ENCODE measurements at places on chromosomes 5 and 9. TPM values are rescaled to one million over a fixed set of nuclear protein-coding genes. Genes with fewer than 3 reads are reported as not detected.

GRCh38 chr9:71761938-71762353 lies 6.4 kb downstream of the CEMIP2 start:
- no peak for DNase-seq

GRCh38 chr5:143106174-143106573 lies 297.3 kb downstream of the NR3C1 start:
- DNase-seq, result peak; percentile 61

DNA sequence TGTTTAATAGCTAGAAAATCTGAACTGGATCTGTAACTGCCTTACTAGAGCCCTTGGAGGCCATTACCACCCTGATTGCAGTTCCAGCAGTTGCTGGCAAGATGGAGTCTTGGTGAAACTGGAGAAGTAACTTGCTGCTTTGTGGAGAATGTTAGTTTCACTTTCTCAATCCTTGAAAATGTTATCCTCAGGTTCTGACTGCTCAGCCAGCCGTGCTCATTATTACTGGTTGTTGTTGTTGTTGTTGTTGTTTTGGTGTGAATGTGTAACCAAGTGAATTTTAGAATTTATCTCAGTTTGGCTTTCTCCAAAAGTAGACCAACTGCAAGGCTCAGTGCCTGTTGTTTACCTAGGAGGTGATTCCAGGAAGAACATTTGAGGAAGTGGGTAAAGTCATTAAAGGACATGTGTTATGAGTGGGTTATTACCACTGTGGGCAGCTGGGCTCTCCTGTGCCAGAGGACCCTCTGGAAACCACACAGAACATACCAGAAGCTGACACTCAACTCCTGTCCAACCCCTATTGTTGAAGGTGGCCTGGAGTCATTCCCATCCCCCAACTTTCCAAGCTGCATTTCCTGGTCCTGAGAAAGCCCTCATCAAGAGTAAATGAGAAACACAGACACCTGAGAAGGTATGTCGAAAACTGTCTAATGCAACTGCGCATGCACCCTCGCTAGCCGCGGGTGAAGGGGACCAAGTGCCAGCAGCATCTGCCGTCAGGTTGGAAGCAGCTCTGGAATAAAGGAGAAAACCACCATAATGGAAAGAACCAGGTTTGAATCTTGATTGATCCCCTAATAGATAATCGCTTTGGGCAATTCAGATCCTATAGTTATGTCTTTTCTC lies 111.6 kb downstream of the CMYA5 start:
- no peak for DNase-seq

DNA sequence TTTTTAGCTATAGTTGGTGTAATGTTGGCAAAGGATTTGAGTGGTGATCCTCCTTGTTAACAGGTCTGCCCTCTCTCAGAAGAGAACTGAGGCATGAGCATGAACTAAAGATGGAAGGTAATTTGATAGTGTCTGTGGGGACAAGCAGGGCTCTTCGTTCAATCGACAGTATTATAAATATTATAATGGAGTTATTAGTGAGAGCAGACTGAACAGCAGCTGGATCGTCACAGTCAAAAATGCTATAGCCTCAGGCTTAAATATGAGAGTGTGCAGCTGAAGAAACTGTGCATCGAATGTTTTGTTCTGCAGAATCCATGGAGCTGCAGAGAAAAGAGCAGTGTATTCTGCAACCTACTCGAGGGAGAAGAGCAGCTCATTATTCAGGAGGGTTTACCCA lies 757.3 kb downstream of the DNAH5 start:
- no peak for DNase-seq

GRCh38 chr9:31236344-31236743 lies 1148.1 kb upstream of the ACO1 start:
- DNase-seq, result no peak

PCDHA4 gene
- total RNA-seq, result not detected

OR13C2 gene
- not detected for total RNA-seq

Data from glomerular endothelial cell (primary cell).